ENCODE measurements at places on chromosomes 1 and 21.

DNA sequence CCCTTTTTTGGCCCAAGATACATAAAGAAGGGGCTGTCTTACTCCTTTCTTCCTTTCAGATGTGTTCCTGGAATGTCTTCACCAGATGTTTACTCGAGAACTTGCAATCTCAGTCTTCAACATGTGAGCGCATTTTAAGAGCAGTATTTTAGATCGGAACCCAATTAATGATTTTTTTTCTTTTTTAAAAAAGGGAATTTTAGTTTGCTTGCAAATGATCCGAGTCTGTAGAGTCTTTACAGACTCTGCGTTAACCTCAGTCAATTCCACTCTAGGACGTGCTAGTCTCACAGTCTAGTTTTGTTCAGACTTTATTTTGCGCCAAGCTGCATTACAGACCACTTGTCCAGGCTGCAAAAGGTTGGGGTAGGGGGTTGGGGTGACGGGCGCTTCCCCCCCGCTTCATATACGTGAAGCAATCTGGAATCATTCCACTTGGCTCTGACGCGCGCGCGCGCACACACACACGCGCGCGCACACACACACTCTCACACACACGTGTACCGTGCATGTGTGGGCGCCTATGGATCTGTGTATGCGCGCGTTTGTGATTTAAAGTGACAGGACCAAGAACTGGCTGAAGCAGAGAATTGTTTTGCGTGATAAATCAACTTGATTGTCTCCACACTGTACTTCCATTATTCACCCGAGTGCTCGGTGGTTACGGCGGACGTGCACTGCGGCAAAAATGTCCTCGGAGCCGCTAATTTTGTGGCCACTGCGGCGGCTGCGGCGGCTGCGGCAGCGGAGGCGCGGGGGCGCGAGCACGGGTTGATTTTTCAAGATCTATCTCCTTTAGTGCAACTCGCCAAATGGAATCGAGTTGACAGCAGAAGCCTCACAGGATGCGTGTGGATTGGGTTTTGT lies 25.6 kb upstream of the NFIA start:
- DNase-seq, result peak; percentile 62

- peak; percentile 72 for DNase-seq
Measured at GRCh38 chr21:34553151-34553952, 41.3 kb upstream of the KCNE1 start.

GRCh38 chr1:235329139-235329902 lies 951 bp downstream of the GGPS1 start:
- DNase-seq, result peak; percentile 76

GRCh38 chr1:63777965-63778880 lies 4.4 kb downstream of the ROR1 start:
- DNase-seq, result no peak

- no peak for DNase-seq
Measured at GRCh38 chr1:175080030-175080429, 12.4 kb downstream of the TNN start.

- peak; percentile 24 for DNase-seq
Measured at GRCh38 chr1:202244841-202245261, 51.3 kb downstream of the LGR6 start.

- no peak for DNase-seq
Measured at GRCh38 chr21:32163386-32163785, 115.5 kb downstream of the MIS18A start.

DNA sequence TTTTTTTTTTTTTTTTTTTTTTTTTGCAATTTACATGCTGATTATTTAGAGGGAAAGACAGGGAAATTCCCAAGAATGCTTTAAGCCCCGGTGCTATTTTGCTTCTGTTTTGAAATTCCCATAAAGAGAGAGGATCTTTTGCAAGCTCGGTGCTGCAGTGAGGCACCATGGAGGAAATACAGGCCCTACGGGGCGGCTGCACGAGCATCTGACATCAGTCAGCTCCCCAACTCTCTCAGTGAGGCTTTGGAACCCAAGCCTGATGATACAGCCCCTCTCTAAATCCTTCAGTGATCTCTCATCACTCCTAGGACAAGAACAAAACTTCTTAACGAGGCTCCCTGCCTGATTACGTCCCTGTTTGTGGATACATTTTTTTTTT lies 791 bp upstream of the CHI3L1 start:
- peak; percentile 48 for DNase-seq

DNA sequence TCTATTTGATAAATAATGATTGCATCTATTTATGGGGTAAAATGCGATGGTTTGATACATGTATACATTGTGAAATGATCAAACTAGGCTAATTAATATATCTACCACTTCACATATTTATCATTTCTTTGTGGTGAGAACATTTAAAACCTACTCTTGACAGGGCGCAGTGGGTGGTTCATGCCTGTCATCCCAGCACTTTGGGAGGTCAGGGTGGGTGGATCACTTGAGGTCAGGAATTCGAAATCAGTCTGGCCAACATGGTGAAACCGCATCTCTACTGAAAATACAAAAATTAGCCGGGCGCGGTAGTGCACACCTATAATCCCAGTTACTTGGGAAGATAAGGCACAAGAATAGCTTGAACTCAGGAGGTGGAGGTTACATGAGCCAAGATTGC lies 25.3 kb downstream of the PLEKHA6 start:
- no peak for DNase-seq

- no peak for DNase-seq
Measured at GRCh38 chr1:85188530-85188929, 12.3 kb downstream of the SYDE2 start.

All from endodermal cell (in vitro differentiated cells).